NCI-H2081 treated with DMSO at 0.1 percent for 48 hours (cell line): ENCODE measurements at places on chromosomes 1 and 21.

- no peak for DNase-seq
Measured at GRCh38 chr1:89687254-89687653, 54.3 kb downstream of the LRRC8C start.

GRCh38 chr21:44290327-44291077 is 4.8 kb downstream of the AIRE start:
- DNase-seq, result no peak

DNA sequence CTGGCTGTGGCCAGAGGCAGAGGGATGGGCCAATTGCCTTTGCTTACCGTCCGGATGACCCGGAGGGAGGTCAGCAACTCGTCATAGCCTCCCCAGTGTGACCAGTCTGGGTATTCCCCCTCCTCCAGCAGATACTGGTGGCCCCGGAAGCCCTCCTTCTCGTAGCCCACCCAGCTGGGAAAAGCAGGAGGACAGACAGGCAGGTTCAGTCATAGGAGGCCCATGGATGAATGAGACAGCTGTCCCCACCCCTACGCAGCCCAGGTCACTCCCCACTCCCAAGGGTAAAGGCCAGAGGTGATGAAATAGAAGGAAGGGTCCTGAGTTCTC is 16.8 kb downstream of the CRYBG2 start:
- DNase-seq, result no peak

DNA sequence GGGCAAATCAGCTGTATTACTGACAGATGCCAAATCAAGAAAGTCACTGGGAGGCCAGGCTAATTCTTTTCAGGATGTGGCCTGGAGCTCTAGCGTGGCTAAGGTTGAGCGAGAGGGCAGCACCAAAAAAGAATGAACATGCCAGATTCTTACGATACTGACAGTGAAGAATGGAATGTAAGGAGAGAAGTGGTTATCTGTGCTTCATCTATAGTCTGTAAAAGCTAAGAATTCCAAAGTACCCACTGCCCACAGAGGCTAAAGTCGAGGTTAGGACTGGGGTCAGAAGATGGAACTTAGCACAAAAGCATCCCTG is 32.7 kb downstream of the TFAP2E start:
- no peak for DNase-seq

DNA sequence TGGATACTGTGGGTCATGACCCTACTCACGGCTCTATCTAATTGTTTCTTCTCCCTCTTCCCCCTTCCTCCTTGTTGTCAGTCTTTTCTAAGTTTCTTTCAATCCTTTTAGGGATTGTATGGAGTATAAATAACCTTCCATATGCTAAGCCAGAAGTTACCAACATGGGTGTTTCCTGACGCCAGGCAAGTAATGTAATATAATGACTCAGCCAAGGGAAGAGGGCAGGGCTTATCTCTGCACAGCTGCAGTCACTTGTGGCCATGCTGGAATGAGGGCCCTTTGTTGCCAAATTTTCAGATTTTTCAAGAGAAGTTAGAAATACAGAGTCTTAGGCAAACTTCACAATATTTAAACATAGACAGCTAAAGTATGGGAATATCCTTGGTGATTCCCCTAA is 194.6 kb downstream of the ST6GALNAC3 start:
- no peak for DNase-seq

GRCh38 chr1:180562640-180563025 is 3.9 kb downstream of the OVAAL start:
- DNase-seq, result no peak

- no peak for DNase-seq
Measured at GRCh38 chr1:52365071-52365745, 797 bp downstream of the CC2D1B start.

DNA sequence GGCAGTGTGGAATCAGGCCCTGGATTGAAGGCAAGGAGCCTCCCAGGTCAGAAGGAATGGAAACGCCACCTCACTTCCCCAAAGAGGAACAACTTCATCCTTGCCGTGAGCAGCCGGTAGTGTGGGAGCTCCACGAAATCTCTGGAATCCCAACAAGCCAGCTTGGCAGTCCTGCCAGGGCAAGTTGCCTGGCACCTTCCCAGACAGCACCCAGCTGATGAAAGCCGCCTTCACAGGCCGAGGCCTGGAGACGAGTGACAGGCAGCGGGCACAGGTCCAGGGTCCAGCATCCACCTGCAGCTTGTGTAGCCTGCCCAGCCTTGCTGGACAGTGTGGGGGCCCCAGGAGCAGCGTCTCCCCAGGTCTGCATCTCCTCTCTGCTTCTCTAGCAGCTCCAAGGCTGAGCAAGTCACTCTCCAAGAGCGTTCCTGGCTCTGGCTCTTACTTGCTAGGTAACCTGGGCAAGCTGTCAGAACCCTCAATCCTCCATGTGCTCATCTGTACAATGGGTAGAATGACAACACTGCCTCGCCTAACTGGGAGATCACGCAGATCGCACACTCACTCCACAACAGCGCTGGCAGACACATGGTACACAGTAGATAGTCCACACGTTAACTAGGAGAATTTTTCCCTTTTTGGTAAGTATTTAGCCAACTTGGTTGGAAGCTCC is 43.0 kb downstream of the ACOT7 start:
- no peak for DNase-seq

DNA sequence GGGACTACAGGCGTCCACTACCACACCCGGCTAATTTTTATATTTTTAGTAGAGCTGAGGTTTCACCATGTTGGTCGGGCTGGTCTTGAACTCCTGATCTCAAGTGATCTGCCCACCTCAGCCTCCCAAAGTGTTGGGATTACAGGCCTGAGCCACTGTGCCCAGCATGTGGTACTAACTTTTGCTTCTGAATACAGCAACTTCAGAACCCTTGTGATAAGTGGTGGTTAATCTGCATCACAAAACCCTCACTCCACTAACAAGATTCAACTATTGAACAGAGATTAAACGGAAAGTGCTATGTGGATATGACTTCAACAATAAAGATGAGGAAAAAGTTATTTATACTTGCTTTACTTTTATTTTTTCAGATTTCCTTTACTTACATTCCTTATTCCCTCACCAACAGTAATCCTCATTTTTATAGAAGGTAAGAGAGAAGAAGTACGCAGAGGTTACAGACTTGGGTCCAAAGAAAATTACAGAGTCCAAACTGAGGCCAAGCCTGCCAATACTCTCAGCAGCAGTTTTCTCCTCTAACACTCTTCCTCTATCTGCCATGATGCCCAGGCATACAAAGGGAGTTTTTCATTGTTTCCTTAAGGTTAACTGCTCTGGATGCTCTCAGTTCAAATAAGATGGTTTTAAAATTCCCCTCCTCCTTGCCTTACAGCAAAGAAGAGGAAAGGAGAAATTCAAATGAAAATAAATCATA is 44.3 kb downstream of the SLC16A1 start:
- DNase-seq, result no peak

DNA sequence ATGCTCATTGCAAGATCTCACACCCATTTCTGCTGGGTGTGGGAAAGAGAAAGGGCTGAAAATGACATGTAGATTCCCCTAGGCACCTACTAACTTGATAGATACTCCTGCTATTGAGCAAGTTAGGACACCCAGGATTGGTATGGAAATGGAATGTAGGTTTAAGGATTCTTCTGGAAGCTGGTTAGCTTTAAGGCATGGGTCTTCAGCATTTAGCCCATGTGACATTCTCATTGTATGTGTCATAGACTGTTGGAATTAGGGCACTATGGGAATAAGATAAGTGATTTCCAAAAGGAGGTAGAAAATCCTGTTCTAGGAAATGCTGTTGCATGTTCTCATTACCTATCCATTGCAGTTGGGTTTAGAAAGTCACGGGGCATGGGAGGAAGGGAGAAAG is 76.2 kb downstream of the DISC1 start:
- no peak for DNase-seq

DNA sequence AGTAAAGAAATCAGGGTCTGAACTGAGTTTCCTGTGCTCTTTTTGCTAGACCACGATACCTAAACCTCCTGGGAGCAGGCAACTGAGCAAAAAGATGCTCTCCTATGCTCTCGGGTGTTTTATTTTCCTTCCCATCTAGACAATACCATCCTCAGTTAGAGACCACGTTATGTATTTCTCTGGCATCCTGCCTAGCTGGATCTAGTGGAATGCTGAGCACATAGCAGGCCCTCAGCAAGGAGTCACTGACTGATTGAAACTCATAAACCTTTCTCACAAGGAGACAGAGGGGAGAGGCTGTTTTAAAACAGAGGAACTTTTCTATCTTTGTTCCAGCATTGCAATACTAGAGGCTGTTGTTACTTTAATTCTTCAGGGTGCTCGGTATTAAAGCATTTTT is 168.0 kb downstream of the CYYR1 start:
- DNase-seq, result no peak

GRCh38 chr1:84869720-84870119 is 23.3 kb downstream of the LPAR3 start:
- DNase-seq, result no peak

GRCh38 chr1:219441884-219442283 is 171.0 kb downstream of the ZC3H11B start:
- DNase-seq, result no peak
